ENCODE measurements at places on chromosomes 16 and 17.

DNA sequence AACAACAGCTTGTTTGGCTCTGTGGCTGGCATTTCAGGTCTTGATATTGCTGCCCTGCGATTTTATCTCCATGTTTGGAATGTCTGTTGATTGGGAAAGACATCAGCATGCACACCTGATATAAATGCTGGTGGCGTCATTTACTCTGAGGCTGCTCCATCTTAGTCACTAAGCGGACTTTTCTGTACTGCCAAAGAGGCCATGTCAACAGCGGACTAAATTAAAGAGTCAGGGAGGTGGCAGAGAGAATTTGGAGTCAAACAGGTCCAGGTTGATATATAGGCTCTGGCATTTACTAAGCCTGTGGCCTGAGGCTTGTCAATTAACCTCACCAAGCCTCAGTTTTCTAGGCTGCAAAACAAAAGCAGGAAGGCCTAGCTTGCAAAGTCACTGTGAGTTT, 6.2 kb downstream of the RBFOX1 start:
- no peak for DNase-seq

DNA sequence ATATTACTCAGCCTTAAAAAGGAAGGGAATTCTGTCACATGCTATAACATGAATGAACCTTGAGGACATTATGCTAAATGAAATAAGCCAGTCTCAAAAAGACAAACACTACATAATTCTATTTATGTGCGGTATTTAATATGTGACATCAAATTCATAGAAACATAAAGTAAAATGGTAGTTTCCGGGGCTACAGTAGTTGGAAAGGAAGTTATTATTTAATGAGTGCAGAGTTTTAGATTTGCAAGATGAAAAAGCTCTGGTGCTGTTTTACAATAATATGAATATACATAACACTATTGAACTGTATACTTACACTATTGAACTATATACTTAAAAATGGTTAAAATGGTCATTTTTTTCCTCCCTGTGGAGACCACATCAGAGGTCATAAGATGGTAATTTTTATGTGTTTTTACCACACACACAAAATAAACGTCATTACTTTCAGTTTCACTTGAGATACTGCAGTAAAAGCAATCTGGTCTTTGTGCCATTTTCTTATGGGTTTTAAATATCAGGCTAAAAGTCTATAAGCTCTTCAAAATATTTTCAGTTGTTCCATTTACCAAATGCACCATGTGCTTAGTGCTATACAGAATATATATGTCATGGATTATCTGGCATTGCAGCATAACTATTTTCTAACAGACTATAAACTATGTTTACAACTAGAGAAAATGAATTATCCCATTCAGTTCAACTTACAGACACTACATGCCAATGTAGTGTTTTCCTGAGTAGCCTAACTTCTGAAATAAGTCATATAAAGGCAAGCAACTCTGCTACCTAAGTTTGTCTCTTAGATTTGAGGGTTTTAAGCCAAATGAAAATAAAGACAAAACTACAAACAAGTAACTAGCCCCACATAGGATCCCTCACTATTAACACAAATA, 90.9 kb downstream of the SPAG9 start:
- peak; percentile 40 for DNase-seq

DNA sequence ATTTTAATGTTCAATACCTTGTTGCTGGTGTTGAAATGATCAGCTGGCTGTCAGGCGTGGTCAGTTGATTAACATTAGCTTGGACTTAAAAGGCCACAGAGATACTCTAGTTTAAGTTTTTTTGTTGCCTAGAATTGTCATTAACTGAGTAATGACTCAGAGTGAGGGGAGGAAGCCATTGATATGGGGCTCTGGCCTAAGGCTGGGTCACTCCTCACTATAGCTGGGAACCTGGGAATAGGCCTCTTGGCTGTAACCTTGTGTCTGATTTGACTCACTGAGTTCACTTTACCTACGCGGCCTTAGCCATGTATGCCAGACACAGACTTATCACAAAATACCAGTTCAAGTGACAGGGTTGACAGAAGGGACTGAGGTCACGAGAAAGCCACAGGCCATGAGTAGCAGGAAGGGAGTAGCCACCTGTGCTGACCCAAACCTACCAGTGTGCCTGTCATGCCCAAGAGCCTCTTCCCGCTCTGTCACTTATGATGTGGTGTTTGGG, 37.9 kb upstream of the ADCY7 start:
- no peak for DNase-seq

- DNase-seq, result no peak
Measured at GRCh38 chr16:4273858-4274311, 1.1 kb upstream of the TFAP4 start.

- DNase-seq, result no peak
Measured at GRCh38 chr16:56700195-56700594, 17.9 kb downstream of the MT1X start.

GRCh38 chr17:29973005-29973404, 31.6 kb downstream of the EFCAB5 start:
- DNase-seq, result no peak
